CD8-positive, alpha-beta T cell (primary cell): ENCODE measurements at places on chromosomes 11 and 22.

DNA sequence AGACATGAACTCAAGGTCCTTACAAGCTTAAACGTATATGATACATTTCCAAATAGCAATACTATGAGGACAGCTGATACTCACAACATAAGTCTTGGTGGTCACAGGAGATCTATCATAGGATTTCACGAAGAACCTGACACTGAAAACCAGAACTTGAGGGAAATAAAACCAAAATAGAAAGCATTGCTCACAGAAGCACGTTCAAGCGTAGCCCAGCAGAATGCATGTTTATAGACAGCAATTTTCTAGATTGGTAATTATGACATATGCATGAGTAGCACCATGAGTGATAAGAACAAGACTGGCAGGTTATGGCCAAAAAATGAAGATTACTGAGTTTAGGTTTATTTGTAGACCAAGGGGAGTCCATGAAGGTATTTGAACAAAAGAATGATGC lies 243.5 kb downstream of the ETS1 start:
- no peak for DNase-seq

DNA sequence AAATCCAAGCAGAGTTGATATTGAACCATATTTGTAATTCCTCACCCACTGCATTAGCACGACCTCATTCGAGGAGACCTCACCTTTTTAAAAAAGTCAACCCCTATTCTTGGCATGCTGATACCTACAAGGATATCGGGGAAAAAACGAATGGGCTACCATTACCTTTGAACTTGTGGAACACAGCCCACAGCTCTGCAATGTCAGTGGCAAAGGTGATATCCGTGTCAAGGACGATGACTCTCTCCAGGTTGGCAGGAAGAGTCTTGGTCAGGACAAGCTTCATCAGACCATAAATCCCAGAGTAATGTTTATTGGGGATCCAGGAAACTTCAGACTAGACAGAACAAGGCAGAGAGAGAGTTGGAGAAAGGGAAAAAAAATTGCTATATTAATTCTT lies 355.6 kb downstream of the LARGE1 start:
- no peak for DNase-seq

DNA sequence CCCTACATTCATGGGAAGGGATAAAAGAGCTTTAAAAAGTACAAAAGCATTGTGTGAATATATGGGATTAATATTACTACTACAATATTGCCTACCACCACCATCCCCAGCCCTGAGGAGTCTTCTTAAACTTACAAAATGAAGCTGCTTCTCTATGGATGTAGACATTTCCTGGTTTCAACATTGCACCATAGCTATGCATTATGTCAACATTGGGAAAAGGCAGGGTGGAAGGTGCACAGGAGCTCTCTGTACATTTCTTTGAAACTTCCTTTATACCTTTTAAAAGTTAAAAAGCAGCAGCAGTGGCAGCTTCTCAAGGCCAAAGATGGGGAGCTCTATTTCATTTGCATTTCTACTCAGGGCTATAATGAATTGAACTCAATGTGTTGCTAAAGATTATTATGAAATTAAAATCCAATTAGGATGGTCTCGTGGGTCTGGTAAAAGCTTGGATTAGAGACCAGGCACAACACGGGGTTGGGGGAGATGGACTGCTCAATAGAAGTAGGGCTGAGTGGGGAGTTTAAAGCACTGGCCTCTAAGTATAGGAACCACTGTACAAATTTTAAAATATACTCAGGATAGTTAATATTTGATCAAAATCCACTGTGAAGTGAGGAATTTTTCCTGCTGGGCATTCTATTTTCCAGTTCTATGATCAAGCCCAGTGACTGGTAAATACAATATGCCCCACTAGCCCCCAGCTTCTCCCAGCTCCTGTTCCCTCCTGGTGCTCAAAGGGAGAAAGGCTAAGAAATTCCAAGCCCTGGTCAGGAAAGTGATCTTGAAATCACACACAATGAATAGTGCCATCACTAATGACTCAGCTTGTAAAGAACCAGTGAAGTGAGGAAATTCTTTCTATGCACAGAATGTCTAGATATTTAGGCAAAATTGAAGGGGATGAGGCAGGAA lies 362.7 kb upstream of the CCDC90B start:
- DNase-seq, result no peak

- DNase-seq, result no peak
Observed at GRCh38 chr22:29831186-29831921, 6.7 kb downstream of the ASCC2 start.

DNA sequence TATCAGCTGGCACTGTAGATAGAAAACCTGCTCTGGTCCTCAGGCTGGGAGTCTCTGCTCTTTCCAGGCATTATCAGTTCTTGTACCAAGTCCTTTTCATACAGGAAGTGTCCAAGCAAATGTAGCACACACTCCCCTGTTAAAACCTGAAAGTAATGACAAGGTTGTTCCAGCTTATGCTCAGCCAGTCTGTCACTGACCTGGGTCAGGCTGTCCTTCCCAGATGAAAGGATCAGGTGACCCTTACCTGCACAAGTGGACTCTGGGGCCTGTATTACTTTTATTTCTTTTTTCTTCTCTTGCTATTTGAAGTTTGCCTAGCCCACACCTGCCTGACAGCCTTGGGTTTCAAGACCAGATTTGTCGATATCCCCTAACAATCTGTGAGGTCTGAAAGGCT lies 156.3 kb upstream of the SESN3 start:
- no peak for DNase-seq

DNA sequence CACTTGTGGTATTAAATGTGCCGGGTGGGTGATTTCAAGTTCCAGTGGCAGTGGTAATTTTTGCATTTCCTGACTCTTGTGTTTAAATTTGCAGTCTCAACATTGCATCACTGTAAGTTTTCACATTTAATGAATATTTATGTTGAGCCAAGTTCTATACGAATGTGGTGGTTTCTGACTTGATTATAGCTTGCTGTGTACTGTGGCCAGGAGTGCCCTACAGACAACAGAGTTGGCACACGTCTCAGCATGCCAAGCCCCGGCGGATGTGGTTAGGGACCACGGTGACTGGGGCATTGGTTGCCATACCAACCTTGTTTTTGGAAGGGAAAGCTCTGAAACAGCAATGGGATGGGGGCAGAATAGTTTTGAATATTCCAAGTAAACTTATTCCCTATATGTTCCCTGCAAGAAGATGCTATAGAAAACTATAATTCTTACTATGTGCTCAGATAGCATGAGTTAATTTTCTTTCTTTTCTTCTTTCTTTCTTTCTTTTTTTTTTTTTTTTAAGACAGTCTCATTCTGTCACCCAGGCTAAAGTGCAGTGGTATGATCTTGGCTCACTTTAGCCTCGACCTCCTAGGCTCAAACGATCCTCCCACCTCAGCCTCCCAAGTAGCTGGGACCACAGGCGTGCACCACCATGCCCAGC lies 16.0 kb downstream of the ZNRF3 start:
- peak; percentile 72 for DNase-seq

GRCh38 chr22:44918925-44919392 lies 90.8 kb downstream of the PHF21B start:
- no peak for DNase-seq

DNA sequence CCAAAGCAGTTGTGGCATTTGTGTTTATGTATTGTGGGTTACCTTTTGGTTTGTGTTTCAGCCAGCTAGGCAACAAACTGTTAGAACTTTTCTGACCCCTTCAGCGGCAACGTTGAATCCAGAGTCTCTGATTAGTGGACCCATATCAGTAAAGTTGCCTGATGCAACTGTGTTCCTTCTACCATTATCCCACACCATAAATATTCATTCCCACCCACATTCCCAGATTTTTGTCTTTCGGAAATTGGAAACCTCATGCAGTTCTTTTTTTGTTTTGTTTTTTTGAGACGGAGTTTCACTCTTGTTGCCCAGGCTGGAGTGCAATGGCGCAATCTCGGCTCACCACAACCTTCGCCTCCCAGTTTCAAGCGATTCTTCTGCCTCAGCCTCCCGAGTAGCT lies 30.7 kb upstream of the RBX1 start:
- no peak for DNase-seq

DNA sequence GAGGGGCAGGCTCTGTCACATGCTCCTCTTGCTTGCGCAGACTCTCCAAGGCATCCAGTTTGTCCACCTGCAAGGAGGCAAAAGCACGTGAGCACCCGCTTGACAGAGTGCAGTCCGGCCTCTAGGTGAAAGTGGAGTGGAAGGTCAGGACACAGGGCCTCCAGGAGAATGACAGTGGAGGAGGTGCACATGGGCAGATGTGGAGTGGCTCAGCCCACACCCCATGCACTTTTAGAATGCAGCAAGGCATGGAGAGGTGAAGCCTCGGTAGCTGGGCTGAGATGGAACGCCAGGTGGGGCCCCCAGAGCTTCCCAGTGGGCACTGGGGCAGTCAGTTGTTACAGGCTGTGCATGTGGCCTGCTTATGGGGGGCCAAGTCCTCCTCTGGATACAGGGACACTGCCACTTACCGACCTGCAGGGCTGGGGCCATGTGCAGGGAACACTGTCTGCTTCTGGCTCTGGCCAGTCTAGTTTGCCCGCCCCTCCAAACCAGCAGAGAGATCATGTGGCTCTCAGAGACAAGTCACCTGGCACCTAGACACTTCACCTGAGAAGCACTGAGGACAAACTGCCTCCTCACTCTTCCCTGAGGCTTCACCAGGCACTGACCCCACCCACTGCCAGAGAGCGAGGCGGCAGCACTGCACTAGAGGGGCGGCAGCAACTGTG lies 2.3 kb upstream of the SLC25A1 start:
- no peak for DNase-seq

GRCh38 chr11:69515271-69516245 lies 34.1 kb downstream of the LINC01488 start:
- no peak for DNase-seq

GRCh38 chr11:68521969-68522652 lies 61.6 kb downstream of the PPP6R3 start:
- no peak for DNase-seq

DNA sequence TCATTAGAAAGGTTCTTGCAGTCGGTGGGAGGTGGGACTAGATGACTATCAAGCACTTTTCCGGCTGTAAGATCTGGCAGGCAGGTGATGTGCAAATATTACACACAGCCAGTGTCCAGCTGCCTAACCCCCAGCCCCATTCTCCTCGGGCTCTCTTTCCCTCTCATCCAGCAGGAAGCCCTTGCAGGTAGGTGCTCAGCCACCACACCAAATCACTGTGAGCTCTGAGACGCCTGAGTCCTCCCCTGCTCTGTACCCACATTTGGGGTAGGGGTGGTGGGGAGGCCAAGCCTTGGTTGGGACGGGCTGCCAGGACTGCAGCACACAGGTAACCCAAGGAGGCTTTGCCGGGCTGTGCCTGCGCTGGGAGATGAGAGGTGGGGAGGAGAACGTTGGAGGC lies 601 bp downstream of the ART5 start:
- no peak for DNase-seq

DNA sequence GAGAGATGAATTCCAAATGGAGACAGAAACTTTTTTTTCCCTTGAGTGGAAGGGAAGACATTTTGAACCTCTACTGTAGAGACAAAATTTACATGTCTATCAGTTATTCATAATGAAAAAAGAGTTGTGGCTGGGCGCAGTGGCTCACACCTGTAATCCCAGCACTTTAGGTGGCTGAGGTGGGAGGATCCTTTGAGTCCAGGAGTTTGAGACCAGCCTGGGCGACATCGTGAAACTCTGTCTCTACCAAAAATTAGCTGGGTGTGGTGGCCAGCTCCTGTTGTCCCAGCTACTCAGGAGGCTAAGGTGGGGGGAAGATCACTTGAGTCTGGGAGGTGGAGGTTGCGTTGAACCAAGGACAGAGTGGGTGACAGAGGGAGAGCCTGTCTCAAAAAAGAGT lies 4.1 kb downstream of the EED start:
- DNase-seq, result no peak

- DNase-seq, result no peak
Observed at GRCh38 chr11:34346551-34346950, 11.3 kb downstream of the ABTB2 start.

DNA sequence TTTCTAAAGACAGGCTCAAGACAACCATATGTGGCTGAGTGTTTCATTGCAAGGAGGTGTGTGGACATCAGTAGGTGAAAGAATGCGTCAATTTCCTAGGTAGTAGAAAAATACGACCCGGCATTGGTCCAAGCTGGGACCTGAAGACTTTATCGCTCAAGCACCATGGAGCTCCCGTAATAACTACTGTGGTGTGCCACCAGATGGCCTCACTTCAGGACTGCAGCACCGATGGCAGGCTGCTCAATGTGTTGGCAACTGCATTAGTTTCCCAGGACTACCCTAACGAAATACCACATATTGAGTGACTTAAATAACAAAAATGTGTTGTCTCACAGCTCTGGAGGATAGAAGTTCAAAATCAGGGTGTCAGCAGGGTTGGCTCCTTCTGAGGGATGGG lies 72.4 kb upstream of the FAT3 start:
- no peak for DNase-seq

- DNase-seq, result no peak
Observed at GRCh38 chr11:123203934-123204333, 8.9 kb upstream of the CLMP start.

DNA sequence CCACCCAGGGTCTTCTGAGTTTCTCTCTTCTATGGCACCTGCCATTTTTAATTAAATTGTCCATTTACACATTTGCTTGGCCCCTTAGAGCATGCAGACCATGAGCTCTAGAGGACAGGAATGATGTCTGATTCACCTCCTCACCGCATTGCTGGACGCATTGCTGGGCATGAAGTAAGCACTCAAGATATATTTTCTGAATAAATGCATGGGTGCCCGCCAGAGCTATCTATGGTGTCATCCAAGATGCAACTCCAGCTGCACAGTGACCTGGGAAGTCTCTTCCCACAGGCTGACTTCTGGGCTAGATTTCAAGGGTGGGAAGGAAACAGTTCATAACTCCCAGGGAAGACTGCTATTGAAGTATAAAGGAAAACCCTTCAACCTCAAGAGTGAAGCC lies 66.6 kb upstream of the ASPHD2 start:
- no peak for DNase-seq

GRCh38 chr11:111878385-111878848 lies 548 bp downstream of the FDXACB1 start:
- DNase-seq, result no peak

GRCh38 chr22:42314709-42315391 lies 44.4 kb upstream of the TCF20 start:
- no peak for DNase-seq

- DNase-seq, result no peak
Observed at GRCh38 chr22:49894322-49895054, 23.8 kb downstream of the ALG12 start.

DNA sequence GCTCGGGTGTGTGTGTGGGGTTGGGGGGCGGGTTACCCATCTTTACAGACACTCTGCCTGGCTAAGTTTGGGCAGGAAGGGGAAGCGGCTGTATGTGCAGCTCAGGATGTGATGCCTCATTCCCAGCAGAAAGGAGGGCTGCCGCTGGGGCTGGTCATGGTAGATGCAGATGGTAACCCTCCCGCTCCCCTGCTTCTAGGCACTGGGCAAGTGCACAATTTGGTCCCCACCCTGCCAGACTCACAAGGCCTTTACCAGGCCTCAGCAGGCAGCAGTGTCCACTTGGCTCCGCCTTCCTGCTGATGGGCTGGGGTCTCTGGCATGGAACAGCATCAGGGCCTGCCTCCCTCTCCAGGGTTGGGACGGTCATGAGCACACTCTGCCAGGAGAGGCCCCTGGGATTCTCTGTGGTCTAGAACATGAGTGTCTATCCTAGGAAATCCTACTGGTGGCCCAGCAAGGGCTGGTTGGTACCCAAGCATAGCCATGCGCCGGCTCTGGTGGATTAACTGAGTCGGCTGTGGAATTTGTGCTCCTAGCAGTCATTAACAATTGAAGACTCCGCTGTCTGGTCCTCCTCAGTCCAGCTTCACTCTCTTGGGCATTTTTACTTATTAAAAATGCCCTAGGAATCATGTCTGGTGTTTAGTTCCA lies 4.2 kb downstream of the LMO1 start:
- no peak for DNase-seq
